CD4-positive, alpha-beta memory T cell (primary cell): ENCODE measurements at places on chromosomes 1 and 21.

DNA sequence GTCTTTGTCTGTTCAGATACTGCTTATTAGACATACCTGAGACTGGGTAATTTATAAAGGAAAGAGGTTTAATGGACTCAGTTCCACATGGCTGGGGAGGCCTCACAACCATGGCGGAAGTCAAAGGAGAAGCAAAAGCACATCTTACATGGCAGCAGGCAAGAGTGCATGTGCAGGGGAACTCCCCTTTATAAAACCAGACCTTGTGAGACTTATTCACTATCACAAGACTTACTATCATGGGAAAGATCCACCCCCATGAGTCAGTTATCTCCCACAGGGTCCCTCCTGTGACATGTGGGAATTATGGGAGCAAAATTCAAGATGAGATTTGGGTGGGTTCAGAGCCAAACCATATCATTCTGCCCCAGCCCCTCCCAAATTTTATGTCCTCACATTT is 7.1 kb upstream of the PSMA5 start:
- no peak for DNase-seq

DNA sequence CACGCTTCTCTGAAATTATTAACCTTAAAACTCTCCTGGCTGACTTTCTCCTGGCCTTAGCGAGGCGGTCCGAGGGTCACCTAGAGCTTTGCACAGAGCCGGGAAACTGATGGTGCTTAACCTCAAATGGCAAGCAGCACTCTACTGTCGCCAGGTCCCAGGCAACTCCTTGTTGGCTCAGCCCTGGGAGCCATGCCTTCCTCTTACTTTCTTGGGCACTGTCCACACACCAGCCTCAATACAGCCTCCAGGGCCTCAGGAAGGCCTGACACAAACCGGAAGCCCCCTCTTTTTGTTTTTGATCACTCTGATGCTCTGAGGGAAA is 3.8 kb downstream of the TRABD2B start:
- DNase-seq, result no peak

- DNase-seq, result no peak
Measured at GRCh38 chr21:37751268-37751975, 164.8 kb downstream of the KCNJ6 start.

DNA sequence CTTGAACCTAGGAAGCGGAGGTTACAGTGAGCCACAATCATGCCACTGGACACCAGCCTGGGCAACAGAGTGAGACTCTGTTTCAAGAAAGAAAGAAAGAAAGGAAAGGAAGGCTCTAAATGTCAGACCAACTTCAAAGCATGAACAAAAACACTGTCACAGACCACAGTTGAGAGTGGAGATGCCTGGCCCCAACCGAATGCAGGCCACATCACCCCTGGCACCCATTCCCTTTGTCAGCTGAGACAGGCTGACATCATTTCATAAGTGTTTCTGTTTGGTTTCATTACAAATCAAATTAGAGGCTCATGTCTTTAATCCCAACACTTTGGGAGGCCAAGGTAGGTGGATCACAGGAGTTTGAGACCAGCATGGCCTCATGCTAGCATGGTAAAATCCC is 28.6 kb upstream of the NADK start:
- DNase-seq, result no peak

- no peak for DNase-seq
Measured at GRCh38 chr1:90862782-90863181, 145.7 kb upstream of the BARHL2 start.

DNA sequence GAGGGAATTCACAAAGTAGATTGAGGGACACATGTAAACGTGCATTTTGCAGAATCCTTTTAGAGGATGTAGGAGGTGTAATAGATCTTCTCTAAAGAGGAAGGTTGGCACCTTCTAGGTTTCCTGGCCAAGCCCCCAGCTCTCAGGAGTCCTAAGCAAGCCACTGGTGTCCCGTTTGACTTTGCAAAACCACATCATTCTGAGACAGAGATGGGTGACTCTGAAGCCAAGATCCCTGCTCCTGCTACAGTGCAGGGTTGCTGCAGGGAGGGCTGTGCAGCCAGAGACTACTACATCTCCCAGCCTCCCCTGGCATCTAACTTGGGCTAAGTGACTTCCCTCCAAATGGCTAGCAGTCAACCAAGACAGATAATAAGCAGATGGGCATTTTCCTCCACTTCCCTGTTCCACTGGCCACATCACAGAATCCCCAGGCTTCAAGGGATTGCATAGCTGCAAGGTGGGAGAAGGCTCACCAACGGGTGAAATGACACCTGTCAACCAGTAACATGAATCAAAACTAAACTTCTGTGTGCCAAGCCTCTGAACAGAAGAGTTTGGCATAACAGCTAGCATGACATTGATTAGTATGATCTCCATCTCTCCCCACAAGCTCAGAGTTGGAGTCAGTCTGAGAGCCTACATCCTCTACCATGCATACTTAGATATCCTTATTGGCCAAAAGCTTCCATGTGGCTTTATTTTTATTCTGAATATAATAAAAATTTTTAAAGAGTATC is 129.6 kb upstream of the COA6 start:
- no peak for DNase-seq

DNA sequence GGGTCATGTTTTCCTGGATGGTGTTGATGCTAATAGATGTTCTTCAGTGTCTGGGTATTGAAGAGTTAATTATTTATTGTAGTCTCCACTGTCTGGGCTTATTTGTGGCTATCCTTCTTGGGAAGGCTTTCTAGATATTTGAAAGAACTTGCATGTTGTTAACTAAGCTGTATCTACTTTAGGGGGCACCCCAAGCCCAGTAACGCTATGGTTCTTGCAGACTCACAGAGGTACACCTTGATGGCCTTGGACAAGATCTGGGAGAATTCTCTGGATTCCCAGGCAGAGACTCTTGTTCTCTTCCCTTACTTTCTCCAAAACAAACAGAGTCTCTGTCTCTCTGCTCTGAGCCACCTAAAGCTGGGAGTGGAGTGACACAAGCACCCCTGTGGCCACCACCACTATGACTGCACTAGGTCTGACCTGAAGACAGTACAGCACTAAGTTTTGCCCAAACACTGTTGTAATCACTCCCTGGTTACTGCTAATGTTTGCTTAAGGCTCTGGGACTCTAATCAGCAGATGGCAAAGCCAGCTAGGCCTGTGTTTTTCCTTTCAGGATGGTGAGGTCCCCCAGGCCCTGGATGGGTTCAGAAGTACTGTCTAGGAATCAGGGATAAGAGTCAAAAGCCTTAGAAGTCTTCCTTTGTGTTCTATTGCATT is 76.5 kb upstream of the C1orf21 start:
- no peak for DNase-seq

GRCh38 chr1:246793356-246793896 is 69.2 kb downstream of the SCCPDH start:
- DNase-seq, result no peak

GRCh38 chr1:232820431-232820830 is 15.2 kb downstream of the MAP10 start:
- no peak for DNase-seq

- DNase-seq, result no peak
Measured at GRCh38 chr1:177629526-177629925, 340.3 kb downstream of the SEC16B start.

DNA sequence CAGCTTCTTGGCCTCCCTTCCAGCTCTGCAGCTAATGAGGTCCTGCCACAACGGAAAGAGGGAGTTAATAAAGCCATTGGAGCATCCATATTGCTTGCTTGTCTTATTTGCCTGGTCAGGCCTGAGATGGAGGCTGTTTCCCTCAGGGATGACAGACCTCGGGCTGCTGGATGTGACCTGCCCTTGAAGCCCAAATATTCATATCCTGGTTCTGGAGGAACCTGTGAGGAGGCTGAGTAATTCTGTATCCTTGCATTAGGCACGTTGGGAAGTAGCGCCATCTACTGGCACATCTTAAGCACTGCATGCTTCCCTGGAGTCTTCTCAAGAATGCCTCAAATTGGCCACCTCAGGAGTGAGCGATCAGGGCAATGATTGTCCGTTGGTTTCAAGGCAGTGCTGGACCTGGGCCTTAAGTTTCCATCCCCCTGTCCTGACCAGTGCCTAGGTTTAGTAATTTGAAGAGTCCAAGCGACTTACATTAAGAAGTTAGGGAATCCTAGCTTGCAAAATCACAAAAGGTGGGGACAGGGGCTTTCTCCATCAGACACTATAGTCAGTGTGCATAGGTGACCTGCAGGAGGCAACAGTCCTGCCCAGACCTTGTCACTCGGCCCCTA is 13.8 kb upstream of the NASP start:
- peak; percentile 72 for DNase-seq

DNA sequence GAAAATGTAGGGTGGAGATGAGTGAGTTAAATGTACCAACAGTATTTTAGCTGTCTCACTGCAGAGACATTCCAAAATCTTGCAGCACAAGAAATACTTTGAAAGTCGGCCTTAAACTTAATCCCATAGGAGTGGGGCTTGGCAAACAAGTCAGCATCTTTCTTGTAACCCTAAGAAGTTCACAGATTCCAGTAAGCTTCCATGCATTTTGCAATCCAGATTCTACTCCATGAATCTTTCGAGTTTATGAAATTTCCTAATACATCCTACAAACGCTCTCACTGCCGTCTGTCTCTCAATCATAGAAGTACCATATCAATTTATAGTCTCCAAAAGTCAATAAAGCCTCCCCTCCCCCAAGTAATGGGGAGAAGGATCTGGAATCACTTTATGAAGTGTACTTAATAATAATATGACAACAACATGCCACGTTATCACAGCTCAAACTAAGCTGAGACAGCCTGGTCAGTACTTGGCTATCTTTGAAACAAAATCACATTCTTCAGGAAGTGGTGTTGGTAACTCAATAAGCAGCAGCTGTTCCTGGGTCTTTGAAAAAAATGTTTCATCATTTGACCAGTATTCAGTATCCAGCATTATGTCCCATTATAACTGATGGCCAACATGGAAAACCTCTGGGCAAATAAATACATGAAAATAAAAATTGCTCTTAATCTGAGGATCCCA is 317.4 kb upstream of the RUNX1 start:
- DNase-seq, result no peak

GRCh38 chr1:58718435-58718834 is 18.6 kb upstream of the MYSM1 start:
- no peak for DNase-seq

- DNase-seq, result no peak
Measured at GRCh38 chr1:209896346-209896745, 41.7 kb upstream of the SYT14 start.

DNA sequence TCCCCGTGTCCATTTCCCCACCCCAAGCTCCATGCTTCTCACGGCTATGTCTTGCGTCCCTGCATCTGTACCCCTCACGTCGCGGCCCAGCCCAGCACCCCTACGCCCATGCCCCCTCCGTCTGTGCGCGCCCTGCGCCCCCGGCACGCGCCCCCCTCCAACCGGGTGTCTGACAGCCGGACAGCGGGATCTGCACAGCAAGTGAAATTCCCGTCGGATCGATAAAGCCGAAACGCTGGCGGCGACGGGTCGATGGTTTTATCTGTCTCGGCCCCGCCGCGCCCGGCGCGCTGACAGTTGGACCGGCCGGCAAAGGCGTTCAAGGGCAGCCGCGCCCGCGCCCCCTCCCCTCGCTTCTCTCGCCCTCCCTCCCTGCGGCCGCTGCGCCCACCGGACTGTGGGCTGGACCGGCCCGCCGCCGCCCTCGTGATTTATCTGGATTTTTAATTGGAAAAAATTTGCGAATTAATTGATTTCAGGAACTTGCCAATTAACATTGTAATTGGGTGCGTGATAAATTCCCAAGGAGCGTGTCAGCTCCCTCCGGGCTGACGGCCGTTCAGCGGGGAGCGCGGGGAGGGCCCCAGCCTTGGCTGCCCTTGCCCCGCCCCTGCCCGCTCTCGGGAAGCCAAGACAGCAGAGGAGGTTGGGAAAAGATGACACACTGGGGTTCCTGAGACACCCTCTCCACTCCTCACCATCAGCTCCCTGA is 57.1 kb downstream of the TMEM53 start:
- DNase-seq, result no peak

DNA sequence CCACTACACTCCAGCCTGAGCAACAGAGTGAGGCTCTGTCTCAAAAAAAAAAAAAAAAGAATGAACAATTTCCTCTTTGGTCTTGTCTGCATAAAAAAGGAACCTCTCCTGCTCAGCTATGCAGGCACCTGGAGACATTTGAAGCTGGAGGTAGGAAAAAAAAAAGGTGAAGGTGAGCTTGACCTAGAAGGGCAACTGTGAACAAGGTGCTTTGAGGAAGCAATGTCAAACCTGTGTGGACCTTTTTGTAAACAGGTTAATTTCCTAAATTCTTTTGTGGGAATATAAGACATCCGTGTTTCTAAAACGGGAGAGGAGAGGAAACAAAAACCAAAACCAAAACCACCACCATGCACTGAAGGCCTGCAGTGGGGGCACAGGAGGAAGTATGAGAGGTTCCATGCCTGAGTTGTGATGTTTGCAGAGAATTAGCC is 77.5 kb downstream of the SLC45A1 start:
- DNase-seq, result peak; percentile 40

DNA sequence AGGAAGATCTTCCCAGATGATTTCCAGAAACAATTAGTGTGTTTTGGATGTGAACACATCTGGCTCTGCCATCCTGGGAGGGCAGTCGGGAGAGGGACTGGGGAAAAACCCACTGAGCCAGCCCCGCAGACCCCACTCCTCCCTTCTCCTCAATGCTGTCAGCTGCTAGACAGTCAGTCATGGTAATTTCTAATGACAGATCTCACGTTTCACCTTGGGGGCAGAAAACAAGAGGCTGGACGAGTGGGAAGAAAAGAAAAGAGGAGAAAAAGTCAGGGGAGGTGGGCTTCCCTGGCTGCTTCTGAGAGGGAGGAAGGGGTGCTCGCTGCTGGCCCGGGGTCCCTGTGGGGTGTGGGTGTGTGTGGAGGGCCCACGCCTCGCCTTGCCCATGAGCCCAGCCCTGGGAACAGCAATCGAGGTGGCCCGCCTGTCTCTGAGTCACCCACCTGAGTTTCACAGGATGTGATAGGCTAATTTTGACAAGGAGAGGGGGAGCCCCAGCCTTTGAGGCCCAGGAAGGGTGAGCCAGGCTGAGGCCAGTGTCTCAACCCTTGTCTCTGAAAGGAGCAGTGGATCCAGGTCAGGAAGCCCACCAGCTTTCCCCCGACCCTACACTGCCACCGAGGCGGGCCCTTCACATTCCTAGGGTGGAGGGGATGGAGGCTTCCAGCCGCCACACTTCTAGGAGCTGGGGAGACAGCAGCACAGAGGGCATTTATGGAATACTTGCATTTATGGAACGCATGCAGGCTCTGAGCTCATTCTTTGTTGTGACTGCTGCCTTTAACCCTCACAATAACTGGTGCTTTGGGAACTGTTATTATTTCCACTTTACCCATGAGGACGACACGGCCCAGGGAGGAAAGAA is 49.1 kb upstream of the IFNLR1 start:
- DNase-seq, result no peak

DNA sequence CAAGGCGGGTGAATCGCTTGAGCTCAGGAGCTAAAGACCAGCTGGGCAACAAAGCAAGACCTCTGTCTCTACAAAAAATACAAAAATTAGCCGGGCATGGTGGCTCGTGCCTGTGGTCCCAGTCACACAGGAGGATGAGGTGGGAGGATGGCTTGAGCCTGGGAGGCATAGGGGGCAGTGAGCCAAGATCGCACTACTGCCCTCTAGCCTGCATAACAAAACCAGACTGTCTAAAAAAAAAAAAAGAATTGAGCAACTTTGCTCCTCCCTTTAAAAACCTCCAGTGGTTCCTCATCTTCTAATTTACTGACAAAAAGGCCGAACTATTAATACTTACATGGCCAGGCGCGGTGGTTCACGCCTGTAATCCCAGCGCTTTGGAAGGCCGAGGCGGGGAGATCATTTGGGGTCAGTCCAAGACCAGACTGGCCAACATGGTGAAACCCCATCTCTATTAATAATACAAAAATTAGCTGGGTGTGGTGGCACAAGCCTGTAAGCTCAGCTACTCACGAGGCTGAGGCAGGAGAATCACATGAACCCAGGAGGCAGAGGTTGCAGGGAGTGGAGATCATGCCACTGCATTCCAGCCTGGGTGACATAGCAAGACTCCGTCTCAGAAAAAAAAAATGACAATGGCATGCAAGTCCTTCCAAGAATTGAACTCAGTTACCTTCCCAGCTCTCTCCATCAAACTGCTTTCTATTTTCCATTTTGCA is 4.4 kb downstream of the ACBD3 start:
- DNase-seq, result no peak
